GM20000 (cell line): ENCODE measurements at places on chromosomes 3 and 15.

GRCh38 chr15:40289140-40289775, 6.4 kb upstream of the ANKRD63 start:
- DNase-seq = no peak

DNA sequence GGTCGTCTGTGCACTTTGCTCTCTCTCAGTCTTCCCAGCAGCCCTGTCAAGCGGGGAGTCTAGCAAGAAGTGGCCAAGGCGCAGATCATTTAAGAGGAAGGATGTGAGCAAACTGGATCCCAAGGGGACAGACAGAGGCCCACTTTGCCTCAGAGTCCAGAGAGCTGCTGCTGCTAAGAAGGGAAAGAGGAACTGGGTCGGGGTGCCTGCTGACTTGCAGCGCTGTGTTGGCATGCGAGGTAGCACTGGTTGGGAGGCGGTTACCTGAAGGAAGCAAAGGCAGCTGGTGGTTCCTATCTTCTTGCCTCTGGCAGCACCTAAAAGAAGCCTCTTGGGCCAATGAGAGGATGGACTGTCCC, 28.1 kb downstream of the SMAD3 start:
- DNase-seq = no peak

GRCh38 chr15:89416339-89417183, 79.8 kb downstream of the RHCG start:
- DNase-seq = peak; percentile 91

GRCh38 chr3:71001303-71001830, 582.2 kb downstream of the FOXP1 start:
- DNase-seq = no peak

GRCh38 chr15:100106732-100107131, 235.0 kb downstream of the ADAMTS17 start:
- no peak for DNase-seq

DNA sequence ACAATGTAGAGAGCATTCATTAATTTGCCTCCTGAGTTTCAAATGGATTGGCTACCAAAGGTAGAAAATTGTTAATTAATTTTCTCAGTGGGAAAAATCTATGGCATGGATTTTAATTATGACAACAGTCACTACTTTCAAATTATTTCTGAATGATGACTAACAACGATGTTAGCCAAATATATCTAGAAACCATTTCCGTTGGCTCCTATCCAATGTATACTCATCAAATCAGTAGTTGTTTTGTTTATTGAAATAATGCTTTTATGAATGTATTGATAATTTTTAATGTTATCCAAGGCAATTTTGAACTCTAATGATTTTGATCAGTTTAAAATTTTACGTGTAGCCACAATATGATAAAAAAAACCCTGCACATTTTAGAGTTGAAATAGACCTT, 333.4 kb downstream of the NAALADL2 start:
- DNase-seq = no peak

DNA sequence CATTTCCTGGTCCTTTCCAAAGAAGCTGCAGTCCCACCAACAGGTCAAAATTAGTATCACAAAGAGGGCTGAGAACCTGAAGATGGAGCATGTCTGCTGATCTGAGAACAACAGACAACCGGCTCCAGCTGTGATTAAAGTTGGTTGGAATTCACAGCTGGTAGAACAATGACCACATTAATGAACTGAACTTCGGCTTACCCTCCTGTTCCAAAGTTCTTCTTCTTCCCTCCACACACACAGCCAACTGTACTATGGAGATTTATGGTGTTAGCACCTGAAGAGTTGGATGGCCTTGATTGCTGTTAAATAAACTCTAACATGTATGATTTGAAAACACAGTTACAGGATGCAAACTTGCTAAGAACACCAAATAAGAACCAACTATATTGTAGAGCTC, 27.4 kb upstream of the ROPN1 start:
- DNase-seq = no peak

DNA sequence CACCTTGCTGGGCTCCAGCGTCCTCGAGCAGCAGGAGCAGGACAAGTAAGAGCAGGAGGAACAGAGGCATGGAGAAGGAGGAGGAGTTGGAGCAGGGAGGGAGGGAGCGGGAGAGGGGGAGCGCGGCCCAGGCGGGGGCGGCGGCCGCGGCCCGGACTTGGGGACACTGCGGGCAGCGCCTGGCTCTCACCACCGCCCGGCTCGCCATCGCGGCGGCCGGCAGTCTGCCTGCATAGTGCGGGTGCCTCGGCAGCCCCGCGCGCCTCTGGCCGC, 440 bp downstream of the DCBLD2 start:
- no peak for DNase-seq

- no peak for DNase-seq
Observed at GRCh38 chr3:188090620-188091309, 63.2 kb upstream of the LPP start.

GRCh38 chr3:113264283-113265131, 53.1 kb downstream of the BOC start:
- no peak for DNase-seq

GRCh38 chr3:14494973-14495300, 45.2 kb downstream of the GRIP2 start:
- DNase-seq = no peak

DNA sequence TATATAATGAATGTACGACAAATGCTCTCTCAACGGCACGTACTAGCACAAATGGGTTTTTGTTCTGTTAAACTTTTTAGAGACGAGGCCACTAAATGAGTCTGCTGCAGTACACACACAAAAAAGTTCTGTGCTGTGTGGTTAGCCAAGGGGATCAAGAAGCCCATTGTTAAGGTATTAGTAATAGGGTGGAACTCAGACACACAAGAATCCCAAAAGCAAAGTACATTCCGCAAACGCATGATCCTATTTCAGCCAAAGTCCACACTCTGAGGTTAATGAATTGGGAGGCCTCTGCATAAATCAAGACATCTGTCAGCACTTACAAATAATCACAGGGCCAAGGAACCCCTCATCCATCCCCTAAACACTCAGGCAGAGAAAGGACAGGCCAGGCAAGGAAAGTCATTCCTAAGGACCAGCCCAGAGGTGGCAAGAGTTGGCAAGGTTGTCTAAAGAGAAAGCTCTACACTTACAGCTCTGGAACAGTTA, 12.1 kb downstream of the OSBPL10 start:
- no peak for DNase-seq

DNA sequence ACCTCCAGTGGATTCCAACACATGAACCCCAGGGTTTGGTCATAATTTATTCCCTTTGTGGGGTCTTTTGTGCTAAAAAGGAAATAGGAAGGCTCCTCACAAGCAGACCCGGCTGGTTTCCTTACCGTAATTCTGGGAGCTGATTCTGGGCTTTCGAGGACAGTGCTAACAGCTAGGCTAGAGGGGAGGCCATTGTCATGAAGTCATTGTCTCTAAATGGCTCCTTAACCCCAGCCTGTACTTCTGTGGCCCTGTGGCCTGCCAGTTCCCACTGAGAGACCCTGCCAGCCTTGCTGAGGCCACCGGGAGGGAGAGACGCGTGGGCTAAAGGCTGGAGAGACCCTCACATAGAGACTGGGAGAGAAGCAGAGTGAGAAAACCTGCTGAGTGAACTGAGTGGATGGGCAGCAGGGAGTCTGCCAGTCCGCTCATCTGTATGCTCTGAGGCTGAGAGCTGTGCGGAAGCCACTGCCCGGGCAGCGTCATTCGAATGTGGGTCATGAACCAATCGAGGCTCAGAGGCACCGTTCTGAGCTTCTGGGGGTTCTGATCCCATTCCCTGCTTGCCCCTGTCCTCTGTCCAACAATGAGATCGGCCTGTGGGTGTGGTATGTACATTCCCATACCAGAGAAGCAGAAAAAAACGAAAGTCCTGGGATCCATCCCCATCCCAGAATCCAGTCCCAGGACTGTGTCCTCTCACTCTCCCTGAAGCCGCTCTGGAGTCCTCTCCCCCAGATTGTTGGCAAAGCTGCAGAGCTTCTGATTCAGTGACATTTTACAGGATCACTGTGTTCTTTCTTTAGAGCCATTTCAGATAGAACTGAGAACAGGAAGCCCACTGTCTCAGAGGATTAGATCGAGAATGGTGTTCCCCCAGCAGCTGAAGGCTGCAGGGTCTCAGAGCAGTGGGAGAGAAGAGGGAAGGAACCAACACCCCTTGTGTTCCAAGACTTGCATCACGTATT, 21.3 kb upstream of the DGKG start:
- DNase-seq = no peak

GRCh38 chr15:34001536-34001935, 33.2 kb downstream of the CHRM5 start:
- DNase-seq = no peak

GRCh38 chr15:80970018-80970657, 19.5 kb downstream of the MESD start:
- DNase-seq = peak; percentile 59

DNA sequence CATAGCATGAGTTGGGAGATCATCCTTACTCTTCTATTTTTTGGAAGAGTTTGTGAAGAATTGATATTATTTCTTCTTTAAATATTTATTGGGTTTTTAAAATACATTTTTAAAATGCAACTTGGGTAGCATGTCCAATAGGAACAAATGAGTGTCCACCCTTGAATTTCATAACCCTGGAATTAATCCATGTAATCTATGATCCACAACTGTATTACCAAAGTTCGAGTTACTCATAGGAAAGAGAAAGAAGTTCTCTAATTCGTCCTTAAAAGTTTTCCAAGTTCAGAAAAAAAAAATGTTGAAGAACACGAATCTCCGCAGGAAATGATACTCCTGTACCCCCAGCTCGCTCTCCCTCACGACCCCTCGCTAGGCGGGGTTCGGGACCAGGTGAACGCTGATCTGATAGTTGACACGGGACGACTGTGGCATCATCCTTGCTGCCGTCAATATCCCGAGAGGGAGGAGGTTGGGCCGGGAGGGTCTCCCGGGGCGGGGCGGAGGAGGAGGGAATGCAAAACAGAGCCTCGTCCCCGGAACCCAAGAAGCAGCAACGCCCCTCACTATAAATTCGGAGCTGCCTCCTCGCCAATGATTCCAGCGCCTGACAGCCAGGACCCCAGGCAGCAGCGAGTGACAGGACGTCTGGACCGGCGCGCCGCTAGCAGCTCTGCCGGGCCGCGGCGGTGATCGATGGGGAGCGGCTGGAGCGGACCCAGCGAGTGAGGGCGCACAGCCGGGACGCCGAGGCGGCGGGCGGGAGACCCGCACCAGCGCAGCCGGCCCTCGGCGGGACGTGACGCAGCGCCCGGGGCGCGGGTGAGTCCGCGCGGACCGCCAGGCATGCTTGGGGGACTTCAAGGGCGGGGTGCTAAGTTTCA, at the start of gene AGTR1:
TSS of gene AGTR1 (plus strand) at position 598 of the 884 bp plus-strand sequence. CDS start 43,133 bp downstream, outside the sequence.
- DNase-seq = no peak

DNA sequence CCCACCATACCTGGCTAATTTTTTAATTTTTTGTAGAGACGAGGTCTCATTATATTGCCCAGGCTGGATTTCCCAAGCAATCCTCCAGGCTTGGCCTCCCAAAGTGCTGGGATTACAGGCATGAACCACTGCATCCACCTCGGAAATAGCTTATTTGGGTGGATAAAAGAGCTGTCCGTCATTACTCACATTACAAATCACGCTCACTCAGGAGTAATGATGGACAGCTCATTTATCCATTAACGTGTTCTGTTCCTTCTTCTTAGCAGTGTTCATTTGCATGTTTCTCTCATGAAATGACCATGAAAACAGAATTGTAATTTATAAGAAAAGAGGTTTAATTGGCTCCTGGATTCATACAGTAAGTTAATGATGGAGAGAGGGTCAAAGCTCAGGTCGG, 9.8 kb downstream of the SV2B start:
- no peak for DNase-seq

GRCh38 chr3:142353571-142353970, 94.3 kb downstream of the XRN1 start:
- DNase-seq = no peak

GRCh38 chr3:188943591-188943990, 228.2 kb upstream of the TPRG1 start:
- no peak for DNase-seq

- peak; percentile 24 for DNase-seq
Observed at GRCh38 chr3:152323834-152324233, 55.1 kb downstream of the MBNL1 start.

GRCh38 chr3:54433846-54434245, 311.5 kb downstream of the CACNA2D3 start:
- no peak for DNase-seq

DNA sequence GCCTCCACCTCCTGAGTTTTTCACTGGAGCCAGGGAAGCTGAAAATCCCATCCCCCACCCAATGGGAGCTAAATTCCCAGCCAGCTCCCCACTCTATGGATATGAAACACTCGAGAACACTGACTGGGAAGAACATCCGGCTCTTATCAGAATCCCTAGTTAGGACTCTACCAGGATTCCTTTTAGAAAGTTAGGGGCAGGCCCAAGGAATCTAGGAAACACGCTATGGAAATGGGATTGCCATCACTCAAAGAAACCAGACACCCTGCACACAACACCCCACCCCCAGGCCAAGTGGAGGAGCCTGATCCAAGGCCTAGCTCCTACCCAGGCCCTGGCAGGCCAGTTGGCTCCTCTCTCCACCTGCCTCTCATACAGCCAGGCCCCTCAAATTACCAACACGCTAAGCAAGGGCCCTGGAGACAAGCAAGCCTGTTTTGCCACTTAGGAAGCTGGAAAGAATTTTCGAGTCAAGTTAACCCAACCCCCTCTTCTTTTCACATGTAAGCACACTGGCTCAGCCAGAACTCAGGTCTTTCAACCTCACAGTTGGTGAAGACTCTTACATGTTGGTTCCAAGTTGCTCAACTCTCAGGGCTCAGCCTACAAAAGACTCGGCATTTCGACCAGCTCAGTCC, 75.5 kb downstream of the RBPMS2 start:
- DNase-seq = no peak

GRCh38 chr3:60036803-60037202, 987.0 kb upstream of the CFAP20DC start:
- DNase-seq = no peak

DNA sequence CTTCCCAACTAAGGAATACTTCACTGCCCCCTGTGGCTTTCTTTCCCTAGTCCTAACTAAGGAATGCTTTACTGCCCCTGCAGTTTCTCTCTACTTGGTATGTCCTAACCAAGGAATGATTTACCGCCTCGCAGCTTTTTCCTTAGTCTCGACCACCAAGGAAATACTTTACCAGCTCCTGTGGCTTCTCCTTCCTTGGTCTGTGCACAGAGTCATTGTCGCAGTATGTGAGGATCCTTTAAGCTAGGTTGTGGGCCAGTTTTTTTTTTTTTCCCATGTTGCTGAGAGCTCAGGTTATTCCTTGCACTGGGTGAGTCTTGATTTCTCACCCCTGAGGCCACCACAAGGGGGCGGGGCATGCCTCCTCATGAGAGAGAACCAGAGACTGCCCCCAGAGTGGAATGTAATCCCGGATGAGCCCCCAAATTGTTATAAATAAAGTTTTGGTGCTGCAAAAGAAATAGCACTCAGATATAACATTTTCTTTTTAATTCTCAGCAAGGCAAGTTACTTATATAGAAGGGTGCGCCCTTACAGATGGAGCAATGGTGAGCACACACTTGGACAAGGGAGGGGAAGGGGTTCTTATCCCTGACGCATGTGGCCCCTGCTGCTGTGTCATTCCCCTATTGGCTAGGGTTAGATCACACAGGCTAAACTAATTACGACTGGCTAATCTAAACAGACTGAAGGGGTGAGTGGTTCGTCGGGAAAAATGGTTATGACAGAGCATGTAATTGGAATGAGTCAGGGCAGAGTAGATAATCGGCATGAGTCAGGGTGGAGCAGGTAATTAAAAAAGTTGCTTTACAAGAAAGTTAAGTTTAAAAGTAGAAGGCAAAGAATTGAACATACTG, 27.0 kb downstream of the NDUFB4 start:
- DNase-seq = no peak

- DNase-seq = no peak
Observed at GRCh38 chr3:161673866-161674265, 177.3 kb downstream of the OTOL1 start.

GRCh38 chr3:38210141-38210757, 44.9 kb downstream of the OXSR1 start:
- DNase-seq = peak; percentile 31

- no peak for DNase-seq
Observed at GRCh38 chr15:62840526-62841268, 201.8 kb upstream of the TPM1 start.
